ENCODE measurements at places on chromosomes 1 and 21.

- DNase-seq = no peak
These were observed 407.9 kb upstream of the PKN2 start for GRCh38 chr1:88276163-88276562.

DNA sequence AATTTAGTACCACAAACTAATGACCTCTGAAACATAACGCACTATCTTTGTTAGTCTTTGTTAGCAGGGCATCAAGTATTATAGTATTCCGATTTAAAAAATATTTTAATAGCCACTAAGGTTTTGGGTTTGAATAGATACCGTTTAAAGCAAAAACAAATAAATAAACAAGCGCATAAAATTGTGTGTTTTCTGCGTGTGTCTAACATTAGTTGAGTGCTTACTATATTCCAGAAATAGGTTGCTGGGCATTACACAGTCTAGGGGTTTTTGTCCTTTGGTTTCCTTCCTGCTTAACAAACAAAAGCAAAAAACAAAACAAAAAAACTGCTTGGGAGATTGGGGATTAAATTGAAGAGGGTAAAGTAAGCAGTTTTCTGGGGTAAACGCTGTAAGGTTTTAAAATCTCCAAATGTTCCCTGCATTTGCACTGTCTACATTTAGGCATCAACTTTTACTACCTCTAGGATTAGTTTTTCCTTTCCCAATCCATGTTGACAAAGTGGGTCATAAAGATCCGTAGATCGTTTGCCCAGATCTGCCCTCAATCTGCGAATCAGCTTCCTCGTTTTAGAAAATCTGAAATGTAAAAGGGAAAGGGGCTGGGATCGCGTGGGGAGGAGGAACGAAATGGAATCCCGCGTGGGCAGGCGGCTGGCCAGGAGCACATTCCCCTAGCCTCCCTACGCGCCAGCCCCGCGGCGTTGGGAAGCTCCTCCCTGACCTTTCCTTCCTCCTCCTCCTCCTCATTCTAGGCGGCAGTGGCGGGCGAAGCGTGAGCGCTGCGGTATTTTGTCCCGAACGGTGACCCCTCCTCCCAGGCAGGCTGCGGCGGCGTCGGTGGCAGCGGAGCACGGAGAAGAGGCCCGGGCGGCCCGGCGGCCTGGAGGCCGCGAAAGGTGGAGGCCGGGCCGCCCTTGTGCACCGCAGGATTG lies at the start of gene KCTD3:
Gene KCTD3, plus strand, starts transcription at position 749 of the 935 bp plus-strand sequence. CDS start 382 bp downstream, outside the sequence.
- peak; percentile 59 for DNase-seq

GRCh38 chr1:59289570-59289969 lies 7.3 kb upstream of the FGGY start:
- no peak for DNase-seq

DNA sequence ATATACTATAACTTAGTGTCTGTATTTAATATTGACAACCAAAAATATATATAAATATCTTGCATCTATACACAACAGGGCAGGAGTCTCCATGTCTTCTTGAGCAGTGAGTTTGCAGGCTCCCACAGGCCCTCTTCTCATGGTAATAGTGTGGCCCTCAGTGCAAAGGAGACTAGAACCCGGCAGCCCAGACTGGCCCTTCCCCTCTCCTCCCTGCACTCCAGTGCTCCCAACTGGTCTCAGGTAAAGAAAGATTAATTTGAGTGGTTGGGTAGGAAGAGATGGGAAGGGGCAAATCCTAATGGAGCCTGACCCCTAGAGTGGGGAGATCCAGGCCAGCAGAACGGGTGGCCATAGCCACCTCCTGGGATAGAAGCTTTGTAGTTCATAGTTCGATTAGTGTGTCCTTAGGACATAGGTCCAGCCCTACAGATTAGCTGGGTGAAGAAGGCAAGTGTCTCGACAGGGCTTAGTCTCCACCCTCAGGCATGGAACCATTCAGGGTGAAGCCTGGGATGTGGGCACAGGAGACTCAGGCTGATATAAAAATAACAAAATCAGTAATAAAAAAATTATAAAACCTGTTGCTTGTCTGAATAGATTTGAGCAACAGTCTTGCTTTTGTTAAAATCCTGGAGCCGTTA lies 32.3 kb downstream of the SLC2A1 start:
- no peak for DNase-seq

GRCh38 chr1:185207980-185208602 lies 51.1 kb downstream of the SWT1 start:
- no peak for DNase-seq

DNA sequence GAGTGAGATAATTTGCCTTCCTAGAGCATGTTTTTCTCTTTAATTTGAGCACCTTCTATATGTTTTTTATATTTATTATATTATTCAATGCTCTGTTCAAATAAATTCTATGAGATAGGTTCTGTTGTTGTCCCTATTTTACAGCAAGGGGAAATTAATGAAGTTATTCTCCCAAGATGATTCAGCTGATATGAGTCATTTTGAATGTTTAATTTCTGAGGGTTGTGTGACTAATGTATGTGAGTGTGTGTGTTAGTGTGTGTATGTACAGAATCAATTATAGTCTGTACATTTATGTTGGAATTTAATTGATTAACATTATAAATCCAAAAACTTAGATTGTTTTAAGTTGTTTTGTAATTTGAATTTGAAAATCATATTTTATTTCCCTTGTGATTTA lies 1536.7 kb upstream of the B3GALT2 start:
- no peak for DNase-seq

- no peak for DNase-seq
These were observed 7.8 kb upstream of the CHAF1B start for GRCh38 chr21:36377391-36377842.

DNA sequence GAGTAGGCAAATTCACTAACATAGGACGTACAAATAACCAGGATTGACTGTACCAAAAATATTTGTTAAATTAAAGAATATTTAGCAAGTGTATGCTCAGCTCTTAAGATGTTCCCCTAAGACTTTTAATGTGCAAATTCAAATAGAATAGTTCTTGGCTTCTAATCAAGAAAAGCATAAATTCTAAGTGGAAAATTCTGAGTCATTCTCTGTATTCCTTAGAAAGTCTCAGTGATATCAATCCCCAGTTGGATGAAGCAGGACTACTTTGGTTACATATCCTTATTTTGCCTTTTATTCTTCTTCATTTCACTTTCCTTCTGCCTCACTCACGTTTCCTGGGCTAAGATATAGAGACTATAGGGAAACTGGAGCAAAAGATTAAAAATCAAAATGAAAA lies 130.2 kb downstream of the IFI44 start:
- no peak for DNase-seq

- DNase-seq = no peak
These were observed 55.4 kb upstream of the SCYL3 start for GRCh38 chr1:169949139-169949538.

GRCh38 chr1:172833954-172834353 lies 175.1 kb downstream of the FASLG start:
- DNase-seq = no peak

DNA sequence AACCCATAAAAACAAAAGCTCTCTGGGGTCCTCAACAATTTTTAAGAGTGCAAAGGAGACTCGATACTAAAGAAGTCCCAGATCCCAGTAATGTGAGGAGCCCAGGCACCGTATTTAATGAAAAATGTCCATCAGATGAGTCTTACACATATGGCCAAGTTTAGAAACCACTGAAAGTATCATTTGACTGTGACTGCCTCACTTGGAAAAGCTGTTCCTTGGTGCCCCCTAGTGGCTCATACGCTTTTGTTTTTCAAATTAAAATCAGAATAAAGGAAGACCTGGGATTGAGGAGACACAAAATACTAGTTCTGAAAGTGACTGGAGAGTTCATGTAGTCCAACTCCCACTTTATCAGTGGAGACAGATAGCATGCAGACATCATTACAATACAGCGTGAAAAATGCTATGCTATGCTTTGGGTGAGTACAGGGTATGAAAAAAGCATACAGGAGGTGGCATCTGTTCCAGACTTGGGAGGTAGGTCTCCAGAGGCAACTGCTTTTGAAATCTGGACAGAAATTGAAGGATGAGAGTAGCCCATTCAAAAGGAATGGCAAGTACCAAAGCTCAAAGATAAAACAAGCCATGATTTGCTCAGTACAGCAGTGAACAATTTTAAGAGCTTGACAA lies 33.8 kb downstream of the GDAP2 start:
- peak; percentile 55 for DNase-seq

GRCh38 chr1:16207318-16208269 lies 4.9 kb downstream of the ARHGEF19 start:
- no peak for DNase-seq

DNA sequence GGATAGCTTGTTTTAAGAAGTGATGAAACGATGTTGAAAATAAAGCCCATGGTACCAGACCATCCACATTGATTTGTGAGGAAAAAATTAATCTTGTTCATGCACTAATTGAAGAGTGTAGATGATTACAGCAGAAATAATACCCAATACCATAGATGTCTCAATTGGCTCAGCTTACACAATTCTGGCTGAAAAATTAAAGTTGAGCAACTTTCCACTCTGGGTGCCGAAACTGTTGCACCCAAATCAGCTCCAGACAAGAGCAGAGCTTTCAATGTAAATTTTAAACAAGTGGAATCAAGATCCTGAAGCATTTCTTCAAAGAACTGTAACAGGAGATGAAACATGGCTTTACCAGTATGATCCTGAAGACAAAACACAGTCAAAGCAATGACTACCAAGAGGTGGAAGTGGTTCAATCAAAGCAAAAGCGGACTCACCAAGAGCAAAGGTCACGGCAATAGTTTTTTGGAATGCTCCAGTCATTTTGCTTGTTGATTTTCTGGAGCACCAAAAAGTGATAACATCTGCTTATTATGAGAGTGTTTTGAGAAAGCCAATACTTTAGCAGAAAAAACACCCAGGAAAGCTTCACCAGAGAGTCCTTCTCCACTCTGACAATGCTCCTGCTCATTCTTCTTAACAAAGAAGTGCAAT lies 16.1 kb upstream of the KCNA3 start:
- no peak for DNase-seq

DNA sequence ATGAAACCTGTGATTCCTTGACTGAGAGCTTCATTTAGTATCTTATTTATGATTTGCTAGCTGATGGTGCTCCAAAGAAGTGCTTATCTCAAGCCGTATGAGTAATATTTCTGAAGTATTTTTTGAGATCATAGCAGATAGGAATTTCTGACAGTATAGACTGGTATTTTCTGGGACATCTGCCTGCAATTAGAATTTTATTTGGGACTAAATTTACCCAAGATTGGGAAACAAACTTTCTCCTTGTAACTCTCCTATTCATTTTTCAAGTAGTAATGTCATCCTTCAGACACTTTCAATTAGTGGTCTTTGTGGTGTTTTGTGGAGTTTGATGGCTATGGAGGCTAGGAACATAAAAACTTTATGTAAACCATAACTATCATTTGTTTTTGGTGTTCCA lies 597.2 kb upstream of the ZP4 start:
- no peak for DNase-seq

DNA sequence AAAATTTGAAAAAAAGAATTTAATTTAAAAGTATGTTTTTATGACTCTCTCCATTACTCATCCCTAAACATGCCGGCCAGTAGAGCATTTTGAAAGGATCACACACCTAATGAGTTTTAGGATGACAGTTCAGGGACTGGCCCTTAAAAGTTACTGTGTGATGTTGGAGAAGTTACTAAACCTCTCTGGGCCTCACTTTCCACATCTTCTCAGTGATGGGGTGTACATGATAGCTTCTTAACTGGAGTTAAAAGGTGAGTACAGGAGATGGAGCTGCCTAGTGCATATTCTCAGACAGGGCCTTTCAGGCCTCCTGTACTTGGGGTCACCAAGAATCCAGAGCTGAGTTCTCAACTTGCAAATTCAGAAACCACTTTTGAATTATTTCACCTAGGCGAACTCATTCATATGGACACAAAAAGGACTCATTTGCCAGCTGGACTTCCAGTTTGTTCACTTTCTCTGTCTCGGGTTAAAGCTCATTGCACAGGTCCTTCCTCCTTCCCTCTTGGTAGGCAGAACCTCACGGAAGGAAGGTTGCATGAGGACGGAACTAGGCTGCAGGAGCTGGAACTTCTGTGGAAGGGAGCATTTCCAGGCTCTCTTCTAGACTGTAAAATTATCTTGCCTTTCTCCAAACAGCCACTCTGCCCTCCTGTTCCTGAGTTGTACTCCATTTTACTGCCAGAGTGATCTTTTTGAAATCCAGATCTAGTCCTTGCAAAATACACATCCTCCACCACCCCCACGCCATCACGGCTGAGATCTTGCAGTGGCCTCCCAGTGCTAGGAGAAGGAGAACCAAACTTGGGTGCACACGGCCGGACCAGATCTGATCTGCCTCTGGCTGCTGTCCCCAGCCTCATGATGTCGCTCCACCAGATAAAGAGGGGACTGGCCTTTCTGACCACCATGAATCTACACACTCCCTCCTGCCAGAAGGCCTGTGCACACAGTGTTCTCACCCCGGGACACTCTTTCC lies 4.3 kb upstream of the SLC30A1 start:
- no peak for DNase-seq

- no peak for DNase-seq
These were observed 27.4 kb downstream of the ETS2 start for GRCh38 chr21:38833117-38833516.

Data from COR-L47 (cell line).